Neural progenitor cell (in vitro differentiated cells): ENCODE measurements at places on chromosomes 7 and 10.

DNA sequence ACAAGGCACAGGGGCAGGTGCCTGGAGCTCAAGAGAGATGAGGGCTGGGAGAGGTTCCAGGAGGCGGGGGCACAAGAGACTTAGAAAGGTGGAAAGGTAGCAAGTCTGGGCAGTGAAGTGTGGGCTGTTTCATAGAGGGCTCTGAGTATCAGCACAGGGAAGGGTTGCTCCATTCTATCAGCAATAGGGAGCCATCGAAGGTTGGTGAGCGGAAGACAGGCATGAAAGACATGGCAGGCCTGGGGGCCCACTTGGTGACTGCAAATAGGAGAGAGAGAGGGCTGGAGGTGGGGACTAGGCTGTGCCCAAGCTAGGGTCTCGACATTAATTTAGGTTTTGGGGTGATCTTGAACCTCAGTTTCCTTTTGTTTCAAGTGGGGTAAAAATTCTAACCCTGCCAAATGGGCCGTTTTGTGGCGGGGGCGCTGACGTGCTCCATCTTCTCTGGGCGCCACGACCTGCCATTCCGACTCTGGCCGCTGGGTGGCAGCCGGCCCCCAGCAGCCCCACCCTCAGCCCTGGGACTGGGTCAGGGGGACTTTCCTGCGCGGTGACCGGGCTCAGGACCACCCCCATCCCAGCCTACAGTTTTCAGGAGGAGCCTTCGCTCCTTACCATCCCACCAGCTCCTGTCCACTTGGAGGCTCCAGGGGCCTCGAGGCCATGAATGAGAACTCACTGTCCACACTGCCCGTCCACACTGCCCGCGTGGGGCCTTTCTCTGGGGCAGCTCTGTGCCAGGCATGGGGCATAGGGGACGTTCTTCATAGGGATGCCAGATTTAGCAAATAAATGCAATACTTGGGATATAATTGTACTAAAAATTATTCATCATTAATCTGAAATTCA, 37.2 kb upstream of the PCBD1 start:
- DNase-seq: peak; percentile 82

DNA sequence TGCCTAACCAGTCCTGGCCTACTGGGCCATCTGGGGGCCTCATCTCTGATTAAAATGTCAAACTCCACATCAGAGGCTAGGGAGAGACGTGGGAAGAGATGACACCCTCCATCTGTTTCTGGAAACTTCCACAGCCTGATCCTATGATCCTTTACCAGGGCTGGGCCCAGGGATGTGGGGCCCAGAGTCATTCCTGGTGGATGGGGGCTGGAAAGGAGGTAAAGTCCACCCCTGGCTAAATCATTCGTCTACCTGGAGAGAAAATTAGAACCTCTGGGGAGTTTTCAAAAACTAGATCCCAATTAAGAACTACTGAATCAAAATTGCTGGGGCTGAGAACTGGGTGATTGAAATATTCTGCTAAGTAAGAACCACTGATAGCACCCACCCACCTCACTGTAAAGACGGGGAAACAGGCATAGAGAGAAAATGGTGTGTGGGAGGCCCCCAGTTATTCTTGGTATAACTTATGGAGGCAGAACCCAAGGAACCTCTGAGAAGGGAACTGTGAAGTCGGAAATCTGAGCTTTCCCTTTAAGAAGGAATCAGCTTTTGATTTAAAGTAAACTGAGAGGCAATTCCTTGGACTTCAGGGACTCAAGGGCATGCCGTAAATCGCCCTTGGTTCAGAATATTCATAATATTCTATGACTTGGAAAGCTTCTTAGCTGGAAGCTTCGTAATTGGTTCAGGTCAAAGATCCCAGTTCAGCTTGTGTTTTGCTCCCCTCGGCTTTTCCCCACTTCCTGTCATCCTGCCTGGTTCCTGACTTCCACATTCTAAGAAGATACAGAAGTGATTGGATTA, 53.1 kb downstream of the PRKAG2 start:
- no peak for DNase-seq

- peak; percentile 62 for DNase-seq
Measured at GRCh38 chr7:66629222-66630062, 761 bp downstream of the KCTD7 start.

GRCh38 chr10:127925471-127926207, 18.7 kb downstream of the PTPRE start:
- DNase-seq: peak; percentile 61

DNA sequence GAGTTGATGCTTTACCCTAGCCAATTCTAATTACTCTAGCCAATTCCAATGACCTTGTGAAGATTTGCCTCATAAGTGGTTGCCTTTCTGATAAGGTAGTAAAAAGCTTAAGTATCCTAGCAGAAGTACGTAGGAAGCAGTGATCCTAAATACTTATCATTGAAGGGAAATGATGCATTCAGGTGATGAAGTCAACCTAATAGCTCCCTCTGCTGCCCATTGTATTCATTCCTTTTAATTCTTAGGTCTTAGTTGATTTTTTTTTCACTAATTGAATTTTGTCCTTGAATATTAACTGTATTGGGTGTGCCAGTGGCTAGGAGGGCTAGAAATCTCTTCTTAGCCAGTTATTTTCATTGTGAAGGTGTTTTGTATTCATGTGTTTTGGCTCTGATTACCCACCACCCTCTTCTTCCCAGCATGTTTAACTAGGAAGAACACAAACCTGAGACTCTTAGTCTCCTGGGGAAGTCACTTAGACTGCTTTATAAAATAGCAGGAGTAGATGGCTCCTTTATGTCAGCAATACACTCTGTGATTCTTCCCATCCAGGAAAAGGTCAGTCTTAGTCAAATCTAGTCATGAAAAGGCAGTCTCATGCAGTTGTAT, 46.3 kb downstream of the PLEKHA8 start:
- DNase-seq: peak; percentile 31

DNA sequence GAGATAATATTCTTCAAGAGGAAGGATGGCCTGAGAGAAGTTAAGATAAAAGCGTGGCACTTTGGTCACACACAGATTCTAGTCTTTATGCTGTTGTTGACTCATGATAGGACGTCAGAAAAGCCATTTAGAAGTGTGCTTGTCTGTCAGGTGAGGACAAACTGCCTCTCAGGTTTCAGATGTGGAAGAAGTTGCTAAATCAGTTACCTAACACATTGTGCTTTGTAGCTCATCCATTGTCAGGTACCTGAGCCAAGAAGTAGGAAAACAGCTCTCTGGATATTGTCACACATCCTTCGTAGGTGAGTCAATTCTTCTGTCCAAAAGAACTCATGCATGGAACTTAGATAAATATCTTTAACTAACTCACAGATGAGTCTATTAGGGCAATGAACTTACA, 49.5 kb upstream of the PHYHIPL start:
- DNase-seq: no peak

DNA sequence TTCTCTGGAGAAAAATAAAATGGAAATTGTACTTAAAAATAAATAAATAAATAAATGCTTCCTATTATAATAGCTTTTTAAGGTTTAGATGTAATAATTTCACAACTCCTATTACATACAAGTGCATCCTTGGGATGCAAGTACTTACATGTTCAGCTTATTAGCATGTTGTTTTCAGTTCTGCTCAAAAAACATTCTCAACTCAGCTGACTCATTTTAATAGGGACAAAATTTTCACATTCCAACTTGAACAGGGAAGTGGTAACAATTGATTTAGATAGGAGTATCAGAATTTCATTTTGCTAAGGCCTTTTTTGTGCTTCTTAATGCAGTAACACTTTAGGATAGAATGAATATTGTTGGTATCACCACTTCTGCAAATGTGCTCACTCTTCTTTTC, 16.7 kb upstream of the PAPSS2 start:
- no peak for DNase-seq

DNA sequence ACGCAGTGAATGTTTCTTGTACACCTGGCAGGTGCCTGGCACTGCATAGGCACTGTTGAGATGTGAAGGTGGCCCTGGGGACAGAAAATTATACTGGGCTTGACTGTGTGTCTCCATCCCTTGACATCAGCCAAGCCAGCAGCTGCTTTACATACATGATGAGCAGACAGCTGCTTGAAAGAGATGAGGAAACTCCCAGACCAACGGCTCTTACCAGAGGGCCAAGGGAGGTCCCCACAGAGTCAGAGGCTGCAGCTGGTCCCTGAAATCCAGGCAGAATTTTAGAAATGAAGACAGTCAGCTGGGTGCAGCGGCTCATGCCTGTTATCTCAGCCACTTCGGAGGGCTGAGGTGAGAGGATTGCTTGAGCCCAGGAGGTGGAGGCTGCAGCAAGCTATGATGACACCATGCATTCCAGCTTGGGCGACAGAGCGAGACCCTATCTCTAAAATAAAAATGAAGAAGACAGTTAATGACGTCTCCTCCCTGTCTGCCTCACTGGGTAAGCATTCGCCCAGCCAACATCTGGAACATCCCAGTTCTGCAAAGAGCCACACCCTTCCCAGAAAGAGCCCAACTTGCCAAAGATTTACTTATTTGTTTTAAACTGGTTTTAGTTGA, 17.6 kb downstream of the LIMK1 start:
- DNase-seq: no peak

DNA sequence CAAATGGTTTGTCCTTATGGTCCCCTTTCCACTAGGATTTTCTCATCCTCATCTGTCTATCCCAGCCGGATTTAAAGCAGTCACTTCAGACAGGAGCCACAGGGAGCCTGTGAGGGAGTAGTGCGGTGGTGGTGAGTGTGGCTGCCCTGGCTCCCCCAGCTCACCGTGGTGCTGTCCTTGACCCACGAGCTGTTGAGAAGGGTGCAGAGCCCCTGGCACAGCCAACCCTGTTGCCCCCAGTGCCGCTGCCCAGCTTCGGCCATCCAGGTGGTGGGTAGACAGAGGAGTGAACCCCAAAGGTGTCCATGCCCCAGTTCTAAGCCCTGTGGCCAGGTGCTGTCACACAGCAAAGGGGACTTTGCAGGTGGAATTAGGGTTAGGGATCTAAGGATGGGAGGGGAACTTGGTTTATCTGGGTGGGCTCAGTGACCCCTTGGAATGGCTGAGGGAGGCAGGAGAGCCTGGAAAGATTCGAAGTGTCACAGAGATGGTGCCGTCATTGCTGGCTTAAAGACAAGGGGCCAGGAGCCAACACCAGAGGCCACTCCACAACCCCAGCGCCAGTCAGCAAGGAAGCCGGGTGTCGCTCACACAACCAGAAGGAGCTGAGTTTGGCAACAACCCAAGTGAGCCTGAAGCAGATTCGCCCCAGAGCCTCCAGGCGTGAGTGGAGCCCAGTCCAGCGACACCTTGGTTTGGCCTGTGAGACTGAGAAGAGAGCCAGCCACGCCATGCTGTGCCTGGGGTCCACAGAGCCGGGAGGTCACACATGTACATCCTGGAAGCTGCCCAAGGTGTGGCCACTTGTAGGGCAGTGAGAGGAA, 142.4 kb downstream of the ADCY1 start:
- DNase-seq: no peak

DNA sequence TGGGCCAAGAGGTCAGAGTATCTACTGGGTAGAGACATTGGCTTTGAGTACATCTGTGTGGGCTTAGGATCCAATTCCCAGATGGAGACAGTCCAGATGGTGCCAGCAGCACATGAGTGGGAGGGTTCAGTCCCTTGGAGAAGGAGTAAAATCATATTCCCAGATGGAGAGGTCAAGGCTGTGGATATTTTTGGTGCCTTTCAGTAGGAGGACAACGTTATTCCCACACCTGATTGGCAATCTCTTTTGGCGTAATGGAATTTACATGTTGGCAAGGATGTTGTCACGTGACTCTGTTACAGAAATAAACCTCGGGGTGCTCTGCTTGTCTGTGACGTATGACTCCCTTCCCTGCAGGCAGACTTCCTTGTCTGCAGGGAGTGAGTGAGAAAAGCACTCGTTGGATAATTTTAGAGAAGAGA, 27.6 kb downstream of the NPS start:
- no peak for DNase-seq

GRCh38 chr7:151247611-151248345, 716 bp downstream of the SMARCD3 start:
- DNase-seq: peak; percentile 46

DNA sequence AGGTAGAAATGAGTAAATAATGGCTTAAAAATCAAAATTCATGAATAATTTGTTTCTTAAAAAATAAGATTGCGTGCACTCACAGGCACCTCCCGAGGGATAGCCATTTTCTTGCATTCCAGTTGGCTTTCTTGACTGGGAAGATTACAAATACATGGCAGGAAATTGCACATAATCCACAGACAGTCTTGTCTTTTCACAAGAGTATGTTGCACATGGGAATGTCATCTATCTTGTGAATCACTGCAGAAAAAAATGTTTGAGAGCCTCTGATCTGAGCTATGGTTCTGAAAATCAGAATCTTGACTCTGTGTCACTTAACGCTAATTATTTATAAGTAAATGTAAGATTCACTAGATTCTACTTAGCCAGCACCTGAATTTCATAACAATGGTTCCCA, 74.1 kb upstream of the PRKG1 start:
- no peak for DNase-seq

DNA sequence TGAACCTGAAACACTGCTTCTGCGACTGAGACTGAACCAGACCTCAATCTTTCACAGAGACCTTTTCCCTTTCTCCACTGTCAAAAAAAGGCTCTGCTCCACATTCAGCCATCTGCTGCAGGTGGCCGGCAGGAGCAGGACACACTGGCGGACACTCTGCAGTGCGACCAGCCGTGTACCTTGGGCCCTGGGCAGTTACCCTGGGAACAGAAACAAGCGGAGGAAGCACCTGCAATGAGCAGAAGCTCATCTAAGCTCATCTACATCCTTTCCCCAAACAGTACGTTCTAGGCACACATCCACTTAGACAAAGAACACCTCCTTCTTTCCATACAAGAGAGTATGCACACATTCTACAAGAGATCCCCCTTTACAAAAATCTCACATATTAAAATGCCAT, 22.8 kb downstream of the VOPP1 start:
- no peak for DNase-seq

- no peak for DNase-seq
Measured at GRCh38 chr10:105148456-105148855, 507.4 kb downstream of the SORCS3 start.

DNA sequence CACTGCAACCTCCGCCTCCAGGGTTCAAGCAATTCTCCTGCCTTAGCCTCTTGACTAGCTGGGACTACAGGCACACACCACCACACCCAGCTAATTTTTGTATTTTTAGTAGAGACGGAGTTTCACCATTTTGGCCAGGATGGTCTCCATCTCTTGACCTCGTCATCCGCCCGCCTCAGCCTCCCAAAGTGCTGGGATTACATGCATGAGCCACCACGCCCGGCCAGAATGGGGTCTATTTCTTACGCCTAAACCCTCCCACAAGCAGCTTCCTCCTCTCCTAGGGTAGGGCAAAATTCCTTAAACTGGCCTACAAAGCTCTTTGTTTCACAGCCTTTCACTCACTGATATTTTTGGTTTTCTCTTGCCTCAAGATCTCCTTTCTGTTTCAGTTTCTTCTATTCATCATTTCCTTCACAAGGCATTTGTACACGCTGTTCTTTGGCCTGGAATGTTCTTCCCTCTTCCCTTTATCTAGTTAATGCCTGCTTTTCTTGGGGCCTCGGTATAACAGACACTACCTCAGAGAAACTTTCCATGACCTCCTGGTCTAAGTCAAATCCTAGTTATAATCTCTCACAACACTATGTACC, 6.7 kb downstream of the CPEB3 start:
- no peak for DNase-seq

DNA sequence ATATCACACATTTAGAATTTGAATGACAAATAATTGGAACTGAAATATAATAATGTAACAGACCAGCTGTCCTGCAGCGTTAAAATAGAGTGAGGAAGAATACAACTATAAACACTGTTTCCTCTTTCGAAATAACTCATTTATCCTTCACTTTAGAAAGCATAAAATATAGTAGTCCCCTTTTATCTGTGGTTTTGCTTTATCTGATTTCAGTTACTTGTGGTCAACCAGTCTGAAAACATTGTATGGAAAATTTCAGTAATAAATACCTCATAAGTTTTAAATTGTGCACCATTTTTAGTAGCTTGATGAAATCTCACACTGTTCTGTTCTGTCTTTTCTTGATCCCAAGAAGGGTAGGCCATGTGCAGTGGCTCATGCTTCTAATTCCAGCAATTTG, 31.7 kb downstream of the POLR1F start:
- no peak for DNase-seq
